ENCODE measurements at places on chromosomes 1 and 21.

- DNase-seq: no peak
These were observed 169.4 kb downstream of the NEK7 start for GRCh38 chr1:198326232-198326631.

DNA sequence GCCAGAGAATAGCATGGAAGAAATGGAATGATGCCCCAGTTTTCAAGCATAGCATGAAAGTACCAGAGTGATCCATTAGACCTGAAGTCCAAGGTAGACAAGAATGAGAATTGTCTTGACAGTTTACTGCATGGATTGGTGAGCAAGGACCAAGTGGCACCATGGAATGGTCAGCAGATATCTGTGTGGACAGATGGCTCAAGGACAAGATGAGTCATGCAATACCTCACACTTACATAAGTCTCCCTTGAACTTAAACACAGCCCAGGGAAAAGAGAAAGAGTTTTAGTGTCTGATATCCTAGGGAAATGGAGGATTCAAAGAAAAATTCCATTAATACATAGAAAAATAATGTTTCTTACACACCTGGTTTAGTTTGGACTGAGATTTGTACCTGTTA lies 195.2 kb downstream of the MRPL39 start:
- DNase-seq: no peak

DNA sequence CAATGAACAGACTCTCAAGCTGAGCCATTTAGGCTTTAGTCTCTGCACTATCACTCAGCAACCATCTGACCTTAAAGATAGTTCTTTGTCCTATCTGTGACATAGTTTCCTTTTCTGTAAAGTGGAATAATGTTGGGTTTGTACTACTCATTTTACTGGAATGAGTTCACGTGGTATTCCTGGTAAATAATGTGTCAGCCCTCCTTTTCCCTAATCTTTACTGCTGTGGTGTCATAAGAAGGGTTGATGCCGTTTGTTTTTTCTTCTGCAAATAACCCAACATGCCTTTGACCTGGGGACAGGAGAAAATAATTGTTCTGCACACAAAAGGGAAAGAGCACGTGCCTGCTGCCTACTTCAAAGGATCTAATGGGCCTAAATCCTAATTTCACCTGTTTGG lies 297.8 kb downstream of the BRINP3 start:
- DNase-seq: no peak

GRCh38 chr1:18635891-18636595 lies 5.4 kb downstream of the PAX7 start:
- no peak for DNase-seq

DNA sequence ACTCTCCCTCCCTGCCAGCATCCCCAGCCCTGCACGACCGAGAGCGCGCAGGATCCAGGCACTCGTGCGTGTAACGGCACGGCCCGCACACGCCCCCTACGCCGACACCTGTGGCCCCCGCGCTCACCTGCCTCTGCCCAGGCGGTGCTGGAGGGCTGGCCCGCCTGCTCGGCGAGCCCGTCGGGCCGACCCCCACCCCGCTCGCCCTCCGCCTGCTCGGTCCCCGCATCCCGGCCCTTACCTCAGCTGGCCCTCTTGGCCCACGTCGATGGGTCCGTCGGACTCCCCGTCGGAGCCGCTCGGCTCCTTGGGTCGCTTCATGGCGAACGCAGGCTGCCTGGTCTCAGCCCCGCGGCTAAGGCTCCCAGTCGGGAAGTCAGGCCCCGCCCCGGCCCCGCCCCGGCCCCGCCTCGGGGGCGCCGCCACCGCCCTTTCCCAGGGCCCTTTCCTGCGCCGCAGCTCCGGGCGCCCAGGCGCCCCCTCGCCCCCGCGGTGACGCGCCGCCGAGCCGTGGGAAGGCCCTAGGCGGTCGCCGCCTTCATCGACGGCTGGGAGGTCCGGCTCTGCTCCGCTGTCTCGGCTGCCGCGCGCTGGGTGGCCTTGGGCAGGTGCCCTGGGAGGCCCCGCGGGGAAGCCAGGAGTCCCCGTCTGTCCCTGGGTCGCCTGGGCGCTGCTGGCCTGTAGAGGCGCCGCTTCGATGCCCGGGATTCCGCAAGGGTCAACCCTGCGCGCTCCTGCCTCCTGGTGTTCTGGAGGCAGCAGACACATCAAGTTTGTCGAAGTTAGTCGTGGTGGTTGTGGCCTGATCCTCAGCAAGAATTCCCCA lies at the start of gene HEYL:
TSS of gene HEYL (minus strand) at position 339 of the 826 bp plus-strand sequence. CDS start at position 321, 18 bp downstream.
- DNase-seq: peak; percentile 65

GRCh38 chr1:162081316-162081715 lies 11.8 kb downstream of the NOS1AP start:
- no peak for DNase-seq

DNA sequence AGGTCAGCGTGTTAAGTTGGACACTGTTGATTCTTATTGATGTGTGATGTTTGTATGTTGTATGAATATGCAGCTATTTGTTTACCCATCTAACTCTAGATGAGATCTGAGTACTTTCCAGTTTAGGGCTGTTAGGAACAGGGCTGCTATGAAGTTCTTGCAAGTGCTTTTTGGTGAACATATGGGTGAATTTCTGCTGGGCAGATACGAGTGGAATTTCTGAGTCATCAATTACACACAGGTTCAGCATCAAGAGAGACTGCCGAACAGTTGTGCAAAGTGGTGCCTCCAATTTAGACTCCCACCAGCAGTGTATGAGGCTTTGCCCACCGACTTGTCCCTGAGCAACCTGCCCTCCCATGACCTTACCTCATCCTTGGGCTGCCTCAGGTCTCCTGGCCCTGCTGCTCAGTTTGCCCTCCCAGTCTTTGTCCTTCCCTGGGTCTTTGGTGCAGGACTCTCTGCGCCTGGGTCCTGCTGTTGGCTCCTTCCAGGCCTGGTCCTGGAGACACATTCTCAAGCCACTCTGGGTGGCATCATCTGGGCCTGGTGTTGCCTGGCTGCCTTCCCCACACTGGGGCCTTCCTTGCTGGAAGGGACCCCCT lies 343.6 kb downstream of the PTPRU start:
- DNase-seq: no peak

DNA sequence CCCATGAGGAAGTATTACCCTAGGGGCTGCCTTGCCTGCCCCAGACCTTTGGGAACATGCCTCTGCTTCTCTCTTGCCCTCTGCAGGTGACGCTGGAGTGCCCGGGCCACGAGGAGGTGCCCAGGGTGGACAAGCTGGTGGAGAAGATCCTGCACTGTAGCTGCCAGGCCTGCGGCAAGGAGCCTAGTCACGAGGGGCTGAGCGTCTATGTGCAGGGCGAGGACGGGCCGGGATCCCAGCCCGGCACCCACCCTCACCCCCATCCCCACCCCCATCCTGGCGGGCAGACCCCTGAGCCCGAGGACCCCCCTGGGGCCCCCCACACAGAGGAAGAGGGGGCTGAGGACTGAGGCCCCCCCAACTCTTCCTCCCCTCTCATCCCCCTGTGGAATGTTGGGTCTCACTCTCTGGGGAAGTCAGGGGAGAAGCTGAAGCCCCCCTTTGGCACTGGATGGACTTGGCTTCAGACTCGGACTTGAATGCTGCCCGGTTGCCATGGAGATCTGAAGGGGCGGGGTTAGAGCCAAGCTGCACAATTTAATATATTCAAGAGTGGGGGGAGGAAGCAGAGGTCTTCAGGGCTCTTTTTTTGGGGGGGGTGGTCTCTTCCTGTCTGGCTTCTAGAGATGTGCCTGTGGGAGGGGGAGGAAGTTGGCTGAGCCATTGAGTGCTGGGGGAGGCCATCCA lies 7.8 kb upstream of the HTR6 start:
- no peak for DNase-seq

- DNase-seq: no peak
These were observed 22.5 kb downstream of the RSPH1 start for GRCh38 chr21:42473498-42474042.

DNA sequence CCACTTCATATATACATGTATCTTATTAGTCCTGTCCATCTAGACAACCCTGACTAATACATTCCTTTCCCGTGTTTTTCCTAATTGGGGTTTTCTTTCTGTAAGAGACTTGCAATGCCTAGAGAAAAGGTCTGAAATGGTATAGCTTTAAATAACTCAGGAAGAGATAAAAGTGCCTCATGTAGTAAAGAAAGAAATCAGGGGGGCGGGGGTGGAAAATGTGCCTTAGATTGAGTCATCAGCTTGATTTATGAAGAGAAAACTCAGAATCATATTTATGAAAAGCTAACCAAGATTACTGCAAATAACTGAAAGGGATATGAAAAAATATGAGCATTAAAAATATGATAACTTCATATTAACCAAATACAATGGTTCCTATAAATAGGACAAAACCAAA lies 345.8 kb upstream of the CHRM3 start:
- DNase-seq: no peak

DNA sequence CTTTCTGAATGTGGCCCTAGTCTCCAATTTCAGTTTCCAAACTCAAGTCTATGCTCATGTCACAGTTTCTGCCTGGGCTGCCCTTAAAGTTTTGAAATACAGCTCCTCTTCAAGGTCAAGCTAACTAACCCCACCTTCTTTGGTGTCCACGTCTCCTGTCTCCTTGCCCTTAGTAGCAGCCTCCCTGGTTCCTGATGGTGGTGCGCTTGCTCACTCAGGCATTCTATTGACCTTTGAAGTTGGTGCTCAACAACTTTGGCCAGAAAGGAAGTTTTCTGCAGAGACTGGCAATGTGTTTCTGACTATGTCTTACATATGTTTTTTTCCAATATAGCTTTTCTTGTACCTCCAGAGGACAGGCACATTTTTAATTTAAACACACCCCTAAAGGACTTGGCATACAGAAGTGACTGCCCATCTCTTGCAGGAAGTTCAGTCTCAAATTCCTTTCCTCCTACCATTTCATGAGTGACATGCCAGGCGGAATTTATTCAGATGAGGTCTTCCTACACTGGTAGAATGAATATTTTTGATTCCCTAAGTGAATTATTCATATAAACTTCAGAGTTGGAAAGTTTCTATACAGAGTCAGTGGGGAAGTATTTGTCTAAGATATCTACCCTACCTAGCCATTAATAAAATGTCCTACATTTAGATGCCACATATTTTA lies 364.3 kb upstream of the USP24 start:
- DNase-seq: no peak

DNA sequence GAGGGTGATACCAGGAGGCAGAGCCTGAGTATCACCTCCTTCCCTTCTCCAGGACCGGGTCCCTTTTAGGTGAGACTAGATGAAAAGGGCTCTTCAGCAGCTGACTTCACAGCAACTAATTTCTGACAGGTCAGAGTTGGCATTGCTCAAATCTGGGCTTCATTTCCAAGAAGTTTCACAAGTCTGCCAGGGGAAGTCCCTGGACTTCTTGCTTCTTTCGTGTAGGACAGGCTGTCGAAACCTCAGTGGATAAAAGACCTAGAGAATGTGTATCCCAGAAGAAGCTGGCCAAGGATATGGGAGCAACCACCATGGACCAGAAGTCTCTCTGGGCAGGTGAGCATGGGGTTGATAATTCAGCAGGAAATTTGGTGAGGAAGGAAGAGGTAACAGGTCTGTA lies at the start of gene CHI3L2:
TSS of gene CHI3L2 (plus strand) at position 280 of the 400 bp plus-strand sequence. CDS start at position 297, 17 bp downstream.
- no peak for DNase-seq

DNA sequence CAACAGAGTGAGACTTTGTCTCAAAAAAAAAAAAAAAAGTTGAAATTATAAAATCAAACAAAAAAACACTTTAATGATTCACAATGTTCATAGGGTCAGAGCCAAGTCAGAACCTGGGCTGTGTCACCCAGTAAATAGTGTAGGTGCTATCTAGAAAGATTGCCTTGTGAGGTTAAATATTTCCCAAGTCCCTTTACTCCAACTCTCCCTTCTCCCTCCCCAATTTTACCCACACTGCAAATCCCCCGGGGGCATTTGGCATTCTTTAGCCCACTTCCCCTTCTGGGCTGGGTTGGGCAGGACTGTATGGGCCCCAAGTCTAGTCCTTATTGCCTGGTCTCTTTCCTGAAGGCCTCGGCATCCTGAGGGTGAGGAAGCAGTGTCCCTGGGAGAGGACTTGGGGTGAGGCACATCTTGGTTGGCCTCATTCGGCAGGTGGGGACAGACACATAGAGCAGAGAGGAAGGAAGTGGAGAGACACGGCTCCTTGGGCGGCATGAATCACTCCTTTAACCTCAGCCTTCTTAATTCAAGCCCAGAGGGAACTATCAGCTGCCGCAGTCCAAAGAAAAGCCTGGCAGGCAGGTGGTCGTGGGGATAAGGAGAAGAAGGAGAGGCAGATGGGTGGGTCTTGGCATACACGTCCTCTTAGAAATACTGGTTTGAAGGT lies 8.2 kb downstream of the ADORA1 start:
- DNase-seq: no peak

- peak; percentile 77 for DNase-seq
These were observed 57.3 kb downstream of the MAB21L3 start for GRCh38 chr1:116168277-116169032.

- no peak for DNase-seq
These were observed 8.6 kb downstream of the PAPPA2 start for GRCh38 chr1:176471338-176472121.

DNA sequence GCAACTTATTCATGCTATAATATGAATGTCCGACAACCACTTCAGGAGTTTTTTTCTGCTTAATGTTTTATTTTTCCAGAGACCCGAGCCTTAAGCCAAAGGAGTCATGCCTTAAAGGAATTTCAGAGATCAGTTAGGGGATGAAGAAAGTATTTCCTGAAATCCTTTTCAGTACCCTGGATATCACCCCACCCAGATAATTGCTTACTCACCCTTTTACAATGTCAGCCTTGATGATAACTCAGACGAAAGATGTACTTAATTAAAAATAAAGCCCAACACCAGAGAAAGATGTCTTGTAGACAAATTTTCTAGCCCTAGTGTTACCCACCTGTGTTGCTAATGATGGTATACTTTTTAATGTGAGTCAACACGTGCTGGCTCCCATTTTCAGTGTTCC lies 124.1 kb downstream of the XCL2 start:
- DNase-seq: no peak

GRCh38 chr1:17212487-17213121 lies 7.7 kb downstream of the PADI1 start:
- DNase-seq: peak; percentile 22

DNA sequence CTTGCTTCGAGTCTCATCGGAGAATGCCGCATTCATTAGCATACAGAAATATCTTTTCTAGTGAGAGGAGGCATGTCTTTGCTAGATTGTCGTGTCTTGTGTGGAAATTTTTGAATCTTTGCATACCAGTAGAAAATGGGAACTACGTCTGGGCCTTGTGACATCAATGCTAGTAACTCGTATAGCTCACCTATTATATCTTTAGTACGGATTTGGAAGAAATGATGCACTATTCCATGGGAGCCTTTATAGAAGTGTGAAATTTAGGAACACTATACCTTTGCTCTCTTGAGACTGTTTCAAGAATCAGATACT lies 835 bp downstream of the UHMK1 start:
- no peak for DNase-seq

DNA sequence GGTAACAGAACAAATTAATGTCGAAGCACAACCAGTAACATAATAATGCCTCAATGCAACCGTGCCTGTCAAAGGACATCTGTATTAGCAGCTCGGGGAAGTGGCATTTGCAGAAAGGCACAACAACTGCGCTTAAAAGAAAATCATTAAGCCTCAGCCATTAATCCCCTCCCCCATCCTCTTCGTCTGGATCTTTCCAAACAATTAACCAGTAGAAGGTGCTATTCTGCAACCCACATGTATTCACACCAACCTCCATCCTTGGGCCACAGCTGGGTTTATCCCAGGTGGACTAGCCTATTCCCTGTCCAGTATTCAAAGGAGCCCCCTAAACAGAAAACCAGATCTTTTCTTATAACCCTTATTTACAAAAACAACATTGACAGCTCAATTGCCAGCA lies 2.6 kb downstream of the RERE start:
- DNase-seq: no peak

- no peak for DNase-seq
These were observed 145.1 kb downstream of the CSMD2 start for GRCh38 chr1:34019741-34020552.

- DNase-seq: no peak
These were observed 74.9 kb downstream of the CCDC18 start for GRCh38 chr1:93255222-93256079.

GRCh38 chr1:1946540-1946939 lies 27.5 kb upstream of the TMEM52 start:
- DNase-seq: no peak

Data from stimulated activated CD8-positive, alpha-beta memory T cell treated with anti-CD3 and anti-CD28 coated beads, Interleukin-15, amount 100 ng/mL, for 24 hours (primary cell).